ENCODE measurements at places on chromosomes 7 and 10. TPM values are rescaled to one million over a fixed set of nuclear protein-coding genes. Genes with fewer than 3 reads are reported as not detected.

Gene SP4
- 2.7 TPM for total RNA-seq

Gene DNA2
- 8.8 TPM for total RNA-seq

Gene PUS7
- 19.9 TPM for total RNA-seq

Gene HMX3
- not detected for total RNA-seq

Gene RNF148
- not detected for total RNA-seq

Gene C10orf67
- total RNA-seq, result 0.28 TPM

Gene BEND7
- 3.2 TPM for total RNA-seq

Gene FBXW4
- total RNA-seq, result 13.1 TPM

Gene LFNG
- total RNA-seq, result 46.8 TPM

Gene FFAR4
- total RNA-seq, result not detected

Gene DNAAF5
- total RNA-seq, result 57.6 TPM

Gene LIPM
- not detected for total RNA-seq
